ENCODE measurements at places on chromosomes 4 and X.

DNA sequence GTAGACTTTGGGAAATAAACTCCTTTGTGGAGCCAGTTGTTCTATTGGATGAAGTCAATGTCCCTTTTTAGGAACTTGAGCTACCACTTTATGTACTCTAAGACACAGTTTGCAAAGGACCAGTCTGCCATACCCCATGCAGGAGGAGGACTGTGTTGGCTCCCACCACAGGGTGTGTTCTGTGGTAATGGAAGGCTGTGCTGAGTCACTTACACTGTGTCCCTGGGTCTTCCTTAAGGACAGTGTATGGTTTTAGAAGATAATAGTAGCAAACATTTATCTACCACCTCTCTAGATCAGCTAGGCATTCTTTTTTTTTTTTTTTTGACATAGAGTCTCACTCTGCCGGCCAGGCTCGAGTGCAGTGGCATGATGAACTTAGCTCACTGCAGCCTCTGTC, 184.0 kb upstream of the PGRMC2 start:
- no peak for DNase-seq

DNA sequence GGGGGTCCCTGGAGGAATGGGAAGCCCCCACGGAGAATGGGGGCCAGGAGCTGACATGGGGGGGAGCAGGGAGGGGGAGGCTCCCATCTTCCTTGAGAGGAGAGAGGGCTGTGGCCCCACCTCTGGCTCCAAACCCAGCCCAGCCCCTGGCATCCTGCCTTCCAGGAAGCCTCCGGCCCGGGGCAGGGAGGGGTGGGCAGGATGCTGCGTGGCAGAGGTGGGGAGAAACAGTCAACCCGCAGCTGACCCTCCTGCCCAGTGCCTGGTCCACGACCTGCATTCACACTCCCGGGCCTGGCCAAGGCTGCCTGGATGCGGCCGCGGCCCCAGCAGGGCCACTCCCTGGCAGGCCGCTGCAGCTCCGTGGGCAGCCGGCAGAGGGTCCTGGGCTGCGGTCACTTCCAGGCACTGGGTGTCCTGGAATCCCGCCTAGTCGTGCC, 39.0 kb downstream of the CPLX1 start:
- DNase-seq = no peak

DNA sequence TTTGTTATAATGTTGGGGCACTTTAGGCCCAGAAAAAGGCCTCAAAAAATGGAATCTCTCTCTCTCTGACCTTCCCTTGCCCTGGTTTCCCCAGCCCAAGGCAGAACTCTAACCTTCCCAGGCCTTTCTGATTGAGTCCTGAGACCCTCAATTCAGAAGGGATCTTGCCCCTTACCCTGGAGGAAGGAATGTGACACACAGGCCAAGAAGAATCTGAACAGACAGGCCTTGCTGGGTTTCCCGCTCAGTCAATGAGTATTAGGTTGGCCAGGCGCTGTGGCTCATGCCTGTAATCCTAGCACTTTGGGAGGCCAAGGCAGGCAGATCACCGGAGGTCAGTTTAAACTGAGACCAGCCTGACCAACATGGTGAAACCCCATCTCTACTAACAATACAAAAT, 27.6 kb downstream of the ELOVL6 start:
- DNase-seq = no peak

DNA sequence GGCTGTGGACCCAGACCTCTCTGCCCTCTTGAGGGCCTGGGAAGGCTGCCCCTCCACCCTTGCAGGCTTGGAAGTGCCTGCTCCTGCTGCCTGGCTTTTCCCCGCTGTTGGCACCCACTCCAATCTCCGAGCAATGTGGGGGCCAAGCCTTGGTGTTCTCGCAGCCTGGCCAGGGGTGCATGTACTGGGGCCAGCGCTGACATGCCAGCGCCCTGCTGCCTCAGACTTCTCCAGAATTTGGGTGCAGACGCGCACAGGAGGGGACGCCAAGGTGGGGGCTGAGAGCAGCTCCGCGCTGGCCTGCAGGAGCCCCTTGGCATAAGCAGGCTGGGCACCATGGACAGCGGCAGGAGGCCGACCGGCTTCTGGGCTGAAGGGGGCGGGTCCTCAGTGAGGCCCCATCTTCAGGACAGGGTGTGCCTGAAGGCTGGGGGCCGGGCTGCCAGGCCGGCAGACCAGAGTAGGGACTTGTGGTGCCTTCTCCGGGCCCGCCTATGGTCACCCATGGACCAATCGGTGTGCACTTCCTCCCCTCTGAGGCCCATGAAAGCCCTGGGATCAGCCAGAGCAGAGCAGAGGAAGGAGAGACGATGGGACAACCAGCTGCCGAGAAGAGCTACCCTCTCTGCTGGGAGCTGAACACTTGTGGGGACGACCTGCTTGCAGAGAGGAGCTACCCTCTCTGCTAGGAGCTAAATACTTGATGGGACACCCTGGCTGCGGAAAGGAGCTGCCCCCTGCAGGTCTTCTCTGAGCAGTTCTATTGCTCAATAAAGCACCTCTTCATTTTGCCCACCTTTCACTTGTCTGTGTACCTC, 118.3 kb downstream of the DNAAF6 start:
- no peak for DNase-seq

GRCh38 chr4:9894644-9895332, 113.4 kb downstream of the DRD5 start:
- DNase-seq = no peak

- DNase-seq = no peak
Observed at GRCh38 chr4:34850968-34851367, 1393.3 kb downstream of the ARAP2 start.

GRCh38 chr4:37073226-37073840, 171.2 kb upstream of the NWD2 start:
- no peak for DNase-seq

GRCh38 chr4:183436417-183436816, 8.0 kb upstream of the CDKN2AIP start:
- DNase-seq = no peak

- no peak for DNase-seq
Observed at GRCh38 chr4:184762100-184762499, 28.2 kb upstream of the CENPU start.

- no peak for DNase-seq
Observed at GRCh38 chr4:89193843-89194242, 82.5 kb downstream of the TIGD2 start.

- no peak for DNase-seq
Observed at GRCh38 chr4:8768357-8768999, 103.2 kb downstream of the HMX1 start.

DNA sequence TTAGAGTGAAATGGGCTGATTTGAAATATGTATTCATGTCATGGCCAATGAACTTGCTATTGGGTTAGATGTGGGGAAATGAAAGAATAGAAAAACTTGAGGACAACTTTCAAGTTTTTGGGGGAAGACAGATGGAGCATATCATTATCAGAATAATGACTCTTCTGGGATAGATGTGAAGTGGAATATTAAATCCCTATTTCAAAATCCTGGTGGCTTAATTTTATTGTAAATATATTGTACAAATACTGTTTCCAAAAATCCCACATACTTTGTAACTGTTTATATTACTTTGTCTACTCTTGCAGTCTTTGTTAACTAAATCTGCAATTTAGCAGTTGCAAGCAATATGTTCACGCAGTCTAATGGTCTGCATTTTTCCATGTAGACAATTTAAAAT, 35.9 kb upstream of the FBXW7 start:
- DNase-seq = no peak

DNA sequence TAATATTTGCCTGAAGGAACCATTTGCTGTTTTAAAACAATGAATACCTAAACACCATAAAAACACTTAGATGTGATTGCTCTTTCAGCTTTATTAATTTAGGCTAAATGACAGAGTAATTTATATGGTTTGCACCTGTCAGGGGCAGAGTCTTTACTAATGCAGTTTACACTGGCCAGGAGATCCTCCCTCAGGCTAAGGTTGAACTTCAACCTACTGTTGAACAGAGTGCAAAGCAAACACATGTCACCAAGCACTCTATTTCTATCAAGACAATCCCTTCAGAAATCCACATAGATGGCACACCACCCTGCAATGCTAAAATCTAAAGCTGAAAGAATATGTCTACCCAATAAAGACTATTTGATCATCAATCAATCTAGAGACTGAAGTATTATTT, 147.3 kb downstream of the KLHL13 start:
- no peak for DNase-seq

DNA sequence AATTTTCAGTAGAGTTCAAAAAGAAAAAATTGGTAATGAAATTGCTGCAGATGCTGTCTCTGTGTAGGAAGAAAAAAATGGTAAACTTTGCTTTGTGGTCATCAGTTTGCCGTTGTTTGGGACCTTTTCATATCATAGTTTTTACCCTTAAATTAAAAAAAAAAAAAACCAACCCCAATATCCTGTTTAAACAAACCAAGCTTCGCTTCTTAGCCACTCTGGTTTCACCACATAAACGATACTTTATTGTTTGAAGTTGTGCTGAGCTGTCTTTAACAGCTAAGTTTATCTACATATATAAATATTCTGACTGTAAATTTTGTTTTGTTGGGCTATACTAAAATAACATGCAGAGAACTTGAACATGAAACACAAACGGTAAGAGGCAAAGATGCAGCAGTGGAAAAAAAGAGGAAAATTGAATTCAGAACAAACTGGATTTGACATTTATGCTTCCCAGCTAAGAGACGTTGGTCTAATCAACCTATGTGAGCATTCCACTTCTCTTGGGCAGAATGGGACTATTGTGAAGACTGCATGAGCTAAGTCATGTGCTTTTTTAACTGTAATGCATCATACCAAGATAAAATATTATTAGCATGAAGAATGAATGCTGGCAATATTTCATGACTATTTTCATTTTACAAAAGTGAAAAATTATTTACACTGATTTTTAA, 15.7 kb upstream of the H2AZ1 start:
- DNase-seq = no peak

DNA sequence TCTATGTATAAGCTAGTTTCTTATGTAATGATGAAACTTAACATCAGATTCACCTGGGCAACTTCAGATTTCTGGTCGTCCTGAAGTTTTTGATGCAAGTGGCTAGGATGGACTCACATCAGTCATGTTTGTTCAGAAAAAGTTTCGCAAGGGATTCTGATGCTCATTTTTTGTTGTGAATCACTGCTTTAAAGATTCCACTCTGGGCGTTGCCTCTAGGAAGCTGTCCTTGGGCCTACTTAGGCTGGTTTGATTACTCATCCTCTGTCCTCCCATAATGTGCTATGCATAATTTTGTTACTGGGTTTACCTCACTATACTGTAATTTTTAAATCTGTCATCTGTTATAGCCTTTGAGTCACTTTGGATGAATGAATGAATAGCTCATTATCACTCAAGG, 30.8 kb downstream of the HERC3 start:
- no peak for DNase-seq

DNA sequence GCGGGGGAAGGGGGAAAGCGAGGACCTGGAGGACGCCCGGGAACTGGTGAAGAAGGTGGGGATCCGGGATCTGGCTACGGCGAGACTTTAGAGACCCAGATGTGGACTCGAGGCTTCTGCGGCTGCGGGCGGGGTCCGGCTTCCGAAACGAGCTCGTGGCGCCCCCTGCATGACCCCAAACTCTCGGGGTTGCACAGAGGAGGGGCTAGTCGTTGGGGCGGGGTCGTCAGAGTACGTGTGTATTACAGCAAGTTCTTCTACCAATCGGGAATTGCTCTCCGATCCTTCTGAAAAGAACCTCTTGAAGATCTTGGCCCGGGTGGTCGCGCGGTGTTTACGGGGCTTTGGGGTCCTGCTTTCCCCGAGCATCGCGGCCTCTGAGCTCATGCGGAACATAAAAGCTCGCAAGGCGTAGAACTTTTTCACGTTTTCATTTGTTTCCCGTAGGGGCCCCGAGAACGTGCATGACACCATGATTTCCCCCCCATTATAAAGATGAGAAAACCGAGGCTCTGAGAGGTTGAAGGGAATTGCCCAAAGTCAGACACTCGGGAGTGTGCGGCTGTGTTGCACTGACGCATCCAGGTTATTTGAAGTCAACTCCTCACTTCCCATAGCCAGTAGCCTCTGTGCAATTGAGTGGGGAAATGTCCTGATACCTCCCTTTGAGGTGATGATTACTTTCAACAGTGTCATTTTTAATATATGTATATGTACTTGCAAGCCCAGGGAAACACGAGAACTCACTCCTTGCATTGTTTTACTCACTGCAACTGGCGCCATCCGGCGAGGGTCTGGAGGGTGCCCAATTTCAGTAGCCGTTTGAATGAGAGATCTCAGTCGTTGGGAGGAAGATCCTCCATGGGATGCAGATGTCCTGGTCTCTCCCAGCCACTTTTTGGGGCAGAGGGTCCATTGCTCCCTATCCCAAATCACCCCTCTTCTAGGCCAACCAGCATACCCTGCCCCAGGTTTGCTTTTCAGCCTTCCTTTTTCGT, at the start of gene BEND4:
Gene BEND4, minus strand, starts transcription at position 149 of the 998 bp plus-strand sequence. CDS start 512 bp downstream, outside the sequence.
- DNase-seq = no peak

- DNase-seq = no peak
Observed at GRCh38 chr4:72112514-72113156, 80.8 kb downstream of the NPFFR2 start.

DNA sequence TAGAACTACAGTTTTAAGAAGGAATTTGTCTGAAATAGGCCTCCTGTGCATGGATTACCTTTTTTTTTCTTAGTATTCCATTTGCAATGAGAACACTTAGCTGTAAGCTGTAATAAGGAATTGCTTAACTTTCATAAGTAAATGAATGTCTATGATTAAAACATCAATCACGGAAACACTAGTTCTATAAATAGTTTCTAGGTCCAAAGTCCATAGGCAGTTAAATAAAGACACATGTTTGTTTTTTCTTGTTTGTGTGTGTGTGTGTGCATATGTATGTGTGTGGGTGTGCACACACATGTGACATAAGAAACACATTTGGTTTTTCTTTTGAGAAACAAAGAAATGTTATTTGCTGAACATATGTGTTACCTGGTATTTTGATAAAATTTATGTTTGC, 11.2 kb downstream of the GPRIN3 start:
- no peak for DNase-seq

- no peak for DNase-seq
Observed at GRCh38 chr4:6932918-6933317, 23.3 kb downstream of the TBC1D14 start.

- no peak for DNase-seq
Observed at GRCh38 chrX:95764972-95765451, 919.6 kb upstream of the DIAPH2 start.

- DNase-seq = no peak
Observed at GRCh38 chr4:145907812-145908211, 30.8 kb downstream of the ZNF827 start.

DNA sequence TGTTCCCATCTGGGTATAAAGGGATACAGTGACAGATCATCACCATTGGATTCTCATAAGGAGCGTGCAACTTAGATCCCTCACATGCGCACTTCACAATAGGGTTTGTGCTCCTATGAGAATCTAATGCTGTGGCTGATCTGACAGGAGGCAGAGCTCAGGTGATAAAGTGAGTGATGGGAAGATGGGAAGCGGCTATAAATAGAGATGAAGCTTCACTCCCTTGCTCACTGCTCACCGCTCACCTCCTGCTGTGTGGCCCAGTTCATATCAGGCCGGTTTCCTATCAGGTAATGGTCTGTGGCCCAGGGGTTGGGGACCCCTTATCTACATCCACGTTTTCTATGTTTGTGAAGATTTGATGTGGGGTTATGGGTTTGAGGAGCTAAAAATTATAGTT, 43.7 kb downstream of the FAT4 start:
- no peak for DNase-seq

GRCh38 chr4:16858275-16858752, 40.1 kb downstream of the LDB2 start:
- no peak for DNase-seq

All from activated CD4-positive, CD25-positive, alpha-beta regulatory T cell (primary cell).